Right lobe of liver (tissue), 6 donors: ENCODE measurements at places on chromosomes 16 and 17. TPM values are rescaled to one million over a fixed set of nuclear protein-coding genes. Genes with fewer than 3 reads are reported as not detected.

The LGALS9B gene
- total RNA-seq: 0.42 TPM

The KRT31 gene
- not detected for total RNA-seq

The PPY gene
- total RNA-seq: not detected

The FBXW10 gene
- 1.0 TPM for total RNA-seq

The CCL8 gene
- total RNA-seq: not detected

DNA sequence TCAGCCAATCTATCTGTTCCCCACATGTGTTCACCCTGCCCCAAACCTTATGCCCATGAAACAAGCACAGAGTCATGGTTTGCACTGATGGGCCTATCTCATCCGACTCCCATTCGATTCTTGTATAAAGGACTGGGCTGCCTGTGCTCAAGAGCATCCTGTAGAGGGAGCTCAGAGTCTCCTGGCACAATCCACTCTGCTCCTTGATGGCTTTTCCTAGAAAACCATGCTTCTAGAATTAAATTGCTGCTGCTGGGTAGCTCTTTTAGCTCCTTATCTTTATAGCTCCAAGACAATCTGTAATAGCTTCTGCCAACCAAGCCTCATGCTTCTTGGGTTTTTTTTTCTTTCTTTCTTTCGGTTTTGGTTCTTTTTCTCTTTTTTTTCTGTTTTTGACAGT lies 9.7 kb downstream of the ZNF19 start:
- DNase-seq: no peak

GRCh38 chr16:50103764-50104163 lies 38.0 kb downstream of the HEATR3 start:
- DNase-seq: peak; percentile 26

DNA sequence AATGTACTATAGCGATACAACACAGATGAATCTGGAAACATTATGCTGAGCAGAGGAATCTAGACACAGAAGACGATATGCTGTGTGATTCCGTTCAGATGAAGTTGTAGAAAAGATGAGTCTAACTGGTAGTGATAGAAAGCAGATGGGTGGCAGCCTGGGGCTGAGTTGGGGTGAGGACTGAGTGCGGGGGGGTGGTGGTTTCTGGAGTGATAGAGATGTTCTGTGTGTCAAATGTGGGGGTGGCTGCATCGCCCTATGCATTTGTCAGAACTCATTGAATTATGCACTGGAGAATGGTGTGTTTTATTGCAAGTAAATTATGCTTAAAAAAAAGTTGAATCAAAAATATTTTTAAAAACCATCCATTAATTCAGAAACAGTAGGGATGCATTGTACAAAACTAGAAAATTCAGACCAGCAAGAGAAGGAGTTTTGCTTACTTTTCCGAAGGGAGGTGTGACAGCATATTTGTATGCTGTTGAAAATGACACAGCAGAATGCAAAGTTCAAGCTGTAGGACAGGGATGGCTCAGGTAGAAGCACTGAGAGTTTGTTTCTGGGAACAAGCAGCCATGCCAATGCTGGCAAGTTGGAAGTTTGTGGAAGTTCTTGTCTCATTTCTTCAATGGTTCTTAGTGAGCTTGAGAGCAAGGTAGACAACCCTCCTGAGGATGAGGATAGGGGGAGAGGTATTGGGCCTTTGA lies 13.0 kb upstream of the DRG2 start:
- DNase-seq: no peak

DNA sequence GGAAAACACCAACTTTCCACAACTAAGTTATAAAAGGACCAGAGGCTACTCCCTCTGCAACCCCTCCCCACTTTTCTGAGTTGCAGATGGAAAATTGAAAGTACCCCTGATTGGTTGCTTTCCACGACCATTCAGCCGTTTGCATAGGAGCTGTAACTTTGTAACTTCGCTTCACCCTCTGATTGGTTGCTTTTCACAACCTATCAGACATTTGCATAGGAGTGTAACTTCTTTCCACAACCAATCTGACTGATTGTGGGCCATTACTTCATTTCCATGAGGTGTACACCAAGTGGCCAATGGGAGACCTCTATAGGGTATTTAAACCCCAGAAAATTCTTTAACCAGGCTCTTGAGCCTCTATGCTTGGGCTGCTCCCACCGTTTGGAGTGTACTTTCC lies 644.1 kb downstream of the WWOX start:
- DNase-seq: no peak

- DNase-seq: no peak
These were observed 1.2 kb downstream of the DYNLL2 start for GRCh38 chr17:58084317-58084981.

DNA sequence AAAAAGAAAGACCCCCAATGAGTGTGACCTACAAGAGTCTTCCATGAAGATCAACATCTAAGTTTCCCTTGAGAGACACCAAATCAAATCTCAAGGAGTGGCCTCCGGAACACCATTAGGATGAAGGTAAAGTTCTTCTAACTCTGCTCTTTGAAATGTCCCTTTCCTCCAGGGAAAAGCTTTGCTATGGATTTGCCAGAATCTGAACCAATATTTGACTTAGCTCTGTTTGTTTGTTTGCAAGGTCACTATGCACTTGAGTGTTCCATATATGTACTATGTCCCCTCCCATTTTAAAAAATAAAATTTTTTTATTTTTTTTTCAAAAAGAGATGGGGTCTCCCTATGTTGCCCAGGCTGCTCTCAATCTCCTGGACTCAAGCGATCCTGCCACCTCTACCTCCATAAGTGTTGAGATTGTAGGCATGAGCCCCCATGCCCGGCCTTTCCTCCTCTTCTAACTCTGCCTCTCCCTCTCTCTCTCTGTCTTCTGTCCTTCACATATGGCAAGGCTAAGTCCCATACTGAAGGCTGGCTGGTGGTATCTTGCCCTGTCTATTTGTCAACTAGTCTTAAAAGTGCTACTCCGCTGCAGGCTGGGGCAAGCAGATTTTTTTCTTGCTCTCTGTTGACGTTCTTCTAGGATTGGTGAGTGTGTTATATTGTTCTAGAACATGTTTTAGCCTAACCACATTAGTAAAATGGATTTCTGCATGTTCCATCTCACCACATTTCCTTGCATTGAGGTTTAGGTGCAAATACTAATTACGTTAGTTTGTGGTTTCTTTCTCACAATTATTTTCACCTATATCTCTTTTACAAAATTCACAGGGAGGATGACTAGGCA lies 276.7 kb upstream of the DYNLRB2 start:
- no peak for DNase-seq

DNA sequence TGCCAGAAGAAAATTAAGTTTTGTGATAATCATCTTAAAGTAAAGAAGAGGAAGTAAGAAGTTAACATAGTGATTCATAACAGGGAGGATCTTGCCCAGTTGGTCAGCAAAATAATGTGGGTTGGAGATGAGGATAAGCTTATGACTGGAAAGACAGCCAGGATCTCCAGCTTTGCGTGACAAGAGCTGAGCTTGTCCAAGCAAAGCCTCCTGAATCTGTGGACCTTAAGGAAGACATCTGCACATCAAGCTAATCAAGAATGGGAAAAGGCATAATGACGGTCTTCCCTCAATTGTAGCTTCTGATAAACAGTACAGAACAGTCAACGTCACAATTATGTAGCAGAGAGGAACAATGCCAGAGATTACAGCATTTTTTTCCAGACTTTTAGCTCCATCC lies 744.7 kb upstream of the GOT2 start:
- no peak for DNase-seq

GRCh38 chr17:30517786-30518185 lies 40.6 kb downstream of the GOSR1 start:
- no peak for DNase-seq

- DNase-seq: no peak
These were observed 276.5 kb downstream of the XYLT1 start for GRCh38 chr16:17194190-17194780.

GRCh38 chr17:42906772-42907446 lies 6.3 kb downstream of the G6PC1 start:
- no peak for DNase-seq

DNA sequence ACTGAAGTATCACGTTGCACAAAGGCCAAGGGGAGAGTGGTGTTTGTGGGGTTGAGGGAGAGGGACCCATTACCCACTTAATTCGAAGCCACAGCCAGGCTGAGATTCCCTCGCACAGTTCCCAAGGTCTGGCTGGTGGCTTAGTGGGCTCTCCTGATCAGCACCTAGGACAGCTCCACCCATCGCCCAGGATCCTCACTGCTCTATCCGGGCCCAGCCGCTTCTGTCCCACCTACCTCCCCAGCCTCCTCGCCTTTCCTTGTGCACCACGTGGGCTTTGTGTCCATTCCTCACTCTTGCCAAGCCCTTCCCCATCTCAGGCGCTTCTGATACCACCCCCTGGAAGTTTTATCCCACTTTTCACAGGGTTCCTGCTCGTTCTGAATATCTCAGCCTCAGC lies 163.5 kb downstream of the CCT6B start:
- DNase-seq: no peak

DNA sequence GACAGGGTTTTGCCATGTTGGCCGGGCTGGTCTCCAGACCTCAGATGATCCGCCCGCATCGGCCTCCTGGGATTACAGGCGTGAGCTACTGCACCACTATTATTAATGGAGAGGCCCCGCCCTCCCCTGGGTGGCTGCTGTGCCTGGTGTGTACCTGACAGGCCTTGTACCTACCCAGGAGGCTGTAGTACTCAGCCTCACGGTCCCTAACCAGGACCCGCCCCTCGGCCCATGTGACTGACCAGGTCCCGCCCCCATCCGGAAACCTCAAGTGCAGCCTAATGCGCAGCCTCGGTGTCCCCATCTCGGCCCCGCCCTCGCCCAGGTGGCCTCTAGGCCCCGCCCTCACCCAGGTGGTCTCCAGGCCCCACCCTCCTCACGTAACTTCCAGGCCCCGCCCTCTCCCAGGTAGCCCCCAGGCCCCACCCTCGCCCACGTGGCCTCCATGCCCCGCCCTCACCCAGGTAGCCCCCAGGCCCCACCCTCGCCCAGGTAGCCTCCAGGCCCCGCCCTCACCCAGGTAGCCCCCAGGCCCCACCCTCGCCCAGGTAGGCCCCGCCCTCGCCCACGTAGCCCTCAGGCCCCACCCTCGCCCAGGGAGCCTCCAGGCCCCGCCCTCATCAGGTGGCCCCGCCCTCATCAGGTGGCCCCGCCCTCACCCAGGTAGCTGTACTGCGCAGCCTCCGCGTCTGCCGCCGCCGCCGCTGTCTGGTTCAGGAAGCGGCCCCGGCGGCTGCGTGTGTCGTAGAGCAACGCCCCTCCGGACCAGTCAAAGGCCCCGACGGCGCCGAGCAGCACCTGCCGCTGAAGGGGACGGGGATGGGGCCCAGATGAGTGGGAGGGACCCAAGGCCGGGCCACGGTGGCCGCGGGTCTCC lies 31.0 kb downstream of the HASPIN start:
- DNase-seq: peak; percentile 55
